Stimulated activated CD8-positive, alpha-beta memory T cell treated with anti-CD3 and anti-CD28 coated beads, Interleukin-2, amount 100 ng/mL, for 1 hour (primary cell): ENCODE measurements at places on chromosomes 12 and 14.

- no peak for DNase-seq
These were observed 199.6 kb upstream of the OTX2 start for GRCh38 chr14:57009585-57010515.

DNA sequence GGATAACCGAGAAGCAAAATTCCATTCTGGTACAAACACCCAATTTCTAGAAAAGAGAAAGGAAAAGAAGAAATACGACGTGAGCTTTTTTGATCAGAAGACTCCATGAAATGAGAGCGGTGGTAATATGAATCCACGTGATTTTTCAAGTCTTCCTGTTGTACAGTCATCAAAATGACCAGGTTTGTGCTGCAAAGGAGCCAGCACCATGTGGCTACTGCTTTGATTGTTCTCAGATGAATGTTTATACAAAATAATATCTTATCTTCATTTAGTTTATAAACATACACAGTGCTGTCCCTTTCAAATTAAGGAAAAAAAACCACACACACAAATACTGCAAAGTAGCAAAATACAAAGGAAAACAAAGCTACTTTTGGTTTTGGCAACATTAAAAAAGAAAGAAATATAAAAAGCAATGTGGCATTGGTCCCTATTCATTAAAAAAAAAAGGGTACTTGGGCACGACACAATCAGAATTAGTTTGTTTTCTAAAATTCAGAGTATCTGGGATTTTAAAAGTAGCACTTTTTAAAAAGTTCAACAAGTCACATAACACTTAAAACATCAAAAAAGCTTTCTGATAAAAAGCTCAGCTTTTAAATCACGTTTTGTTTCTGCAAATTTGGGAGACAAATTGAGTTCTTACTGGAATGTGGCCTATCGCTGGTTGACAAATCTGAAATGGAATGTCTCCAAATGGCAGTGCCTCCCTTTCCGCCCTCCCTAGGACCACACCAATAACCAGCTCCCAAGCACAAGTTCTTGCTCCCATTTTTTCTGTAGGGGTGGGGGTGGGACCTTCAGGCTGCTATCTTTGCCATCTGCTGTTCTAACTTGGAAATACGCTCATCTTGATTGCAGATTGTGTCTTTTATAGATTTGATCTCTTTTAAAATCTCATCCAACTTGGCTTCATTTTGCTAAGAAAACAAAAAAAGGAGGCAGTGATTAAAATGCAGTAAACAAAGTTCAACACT lies 13.2 kb upstream of the SELPLG start:
- DNase-seq: no peak

DNA sequence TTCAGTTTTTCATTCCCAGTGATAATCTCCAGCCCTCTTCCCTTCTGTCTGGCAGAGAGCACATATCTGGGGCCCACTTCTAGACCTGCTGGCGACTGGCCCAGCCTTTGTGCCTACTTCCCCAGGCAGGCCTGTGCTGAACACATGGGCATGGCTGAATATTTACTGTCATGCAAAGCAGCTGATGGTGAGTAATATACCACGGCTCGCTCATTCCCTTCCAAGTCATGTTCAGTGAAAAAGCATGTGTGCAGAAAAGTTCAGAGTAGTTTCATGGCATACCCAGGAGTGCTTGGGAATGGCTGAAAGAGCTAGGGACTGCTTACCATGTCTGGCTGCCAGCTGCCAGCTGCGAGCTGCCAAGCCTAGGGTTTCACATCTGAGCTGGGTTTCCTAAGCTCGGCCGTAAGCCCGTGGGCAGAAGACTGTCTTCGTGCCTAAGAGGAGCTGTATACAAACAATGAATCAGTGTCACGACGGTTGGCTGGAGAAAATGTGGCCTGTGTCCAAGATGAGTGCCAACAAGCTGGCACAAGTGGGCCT lies 179.9 kb upstream of the PELI2 start:
- DNase-seq: no peak

DNA sequence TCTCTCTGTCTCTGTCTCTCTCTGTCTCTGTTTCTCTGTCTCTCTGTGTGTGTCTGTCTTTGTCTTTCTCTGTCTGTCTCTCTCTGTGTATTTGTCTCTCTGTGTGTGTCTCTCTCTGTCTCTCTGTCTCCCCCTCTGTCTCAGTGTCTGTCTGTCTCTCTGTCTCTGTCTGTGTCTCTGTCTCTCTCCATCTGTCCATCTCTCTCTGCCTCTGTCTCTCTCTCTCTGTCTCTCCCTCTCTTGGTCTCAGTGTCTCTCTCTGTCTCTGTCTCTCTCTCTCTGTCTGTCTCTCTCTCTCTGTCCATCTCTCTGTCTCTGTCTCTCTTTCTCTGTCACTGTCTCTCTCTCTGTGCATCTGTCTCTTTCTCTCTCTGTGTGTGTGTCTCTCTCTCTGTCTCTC lies 143.8 kb upstream of the GARIN2 start:
- DNase-seq: no peak

- no peak for DNase-seq
These were observed 1.8 kb downstream of the PTPN6 start for GRCh38 chr12:6952863-6953441.

GRCh38 chr14:69312608-69313007 lies 52.6 kb downstream of the GALNT16 start:
- no peak for DNase-seq

GRCh38 chr14:45211295-45211694 lies 41.7 kb downstream of the MIS18BP1 start:
- DNase-seq: no peak

- no peak for DNase-seq
These were observed 433 bp downstream of the COX16 start for GRCh38 chr14:70359076-70359424.

- DNase-seq: no peak
These were observed 35.1 kb downstream of the EIF2S3B start for GRCh38 chr12:10540776-10541205.

DNA sequence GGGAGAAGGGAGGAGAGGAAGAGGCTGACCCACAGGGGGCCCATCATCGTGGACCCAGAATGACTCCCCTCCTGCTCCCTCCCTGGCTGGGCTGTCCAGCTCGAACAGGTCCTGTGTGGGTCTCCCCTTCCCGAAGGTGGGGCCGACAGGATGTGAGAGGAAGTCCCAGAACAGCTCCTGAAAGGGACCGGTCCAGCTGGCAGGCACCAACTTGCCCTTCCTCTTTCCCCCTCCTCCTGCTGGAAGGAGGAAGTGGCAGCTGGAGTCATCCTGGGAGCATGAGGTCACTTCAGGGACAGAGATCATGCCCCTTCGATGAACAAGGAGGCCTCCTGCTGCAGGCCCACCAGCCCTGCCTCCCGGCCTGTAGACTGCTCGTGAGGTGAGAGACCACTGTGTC lies 35.0 kb upstream of the BEGAIN start:
- DNase-seq: no peak

DNA sequence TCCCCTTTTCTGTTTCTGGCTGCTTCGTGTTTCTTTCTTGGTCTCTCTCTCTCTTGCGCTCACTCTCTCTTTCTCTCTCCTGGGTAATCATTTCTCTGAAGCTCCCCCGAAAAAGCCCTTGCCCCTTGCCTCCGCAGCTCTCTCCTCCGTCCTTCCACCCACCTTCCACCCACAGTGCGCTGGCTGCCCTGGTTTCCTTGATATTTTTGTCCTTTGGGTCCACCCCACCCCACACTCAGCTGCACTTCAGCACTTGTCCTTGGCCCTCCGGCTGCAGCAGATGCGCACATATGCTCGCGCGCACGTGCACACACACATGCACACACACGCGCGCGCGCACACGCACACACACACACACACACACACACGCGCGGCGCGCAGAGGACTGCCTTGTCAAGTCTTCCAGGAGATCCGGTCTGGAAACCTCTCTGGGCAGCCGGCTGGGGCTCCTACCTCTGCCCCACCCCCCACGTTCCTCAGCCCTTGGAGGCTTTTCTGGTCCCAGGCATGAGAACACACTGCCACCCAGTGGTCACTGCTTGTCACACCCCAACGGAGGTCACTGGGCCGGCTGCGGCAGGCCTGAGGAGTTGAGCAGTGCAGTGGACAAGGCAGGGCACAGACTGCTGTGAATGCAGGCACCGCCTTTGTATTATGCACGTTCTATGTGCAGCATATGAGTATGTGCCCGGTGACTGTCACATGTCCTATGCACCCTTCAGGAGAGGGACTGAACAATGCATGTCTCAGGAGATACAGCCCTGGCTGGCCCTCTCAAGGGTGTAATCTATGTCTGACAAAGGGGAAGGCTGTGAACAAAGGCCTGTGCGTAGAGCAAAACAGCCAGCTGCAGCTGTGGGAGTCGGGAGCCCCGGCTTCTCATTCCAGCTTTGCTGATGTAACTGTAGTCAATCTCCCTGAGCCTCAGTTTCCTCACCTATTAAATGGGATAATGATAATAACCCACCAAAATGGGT lies 6.5 kb downstream of the LAG3 start:
- DNase-seq: peak; percentile 79
